ENCODE measurements at places on chromosomes 11 and 22.

DNA sequence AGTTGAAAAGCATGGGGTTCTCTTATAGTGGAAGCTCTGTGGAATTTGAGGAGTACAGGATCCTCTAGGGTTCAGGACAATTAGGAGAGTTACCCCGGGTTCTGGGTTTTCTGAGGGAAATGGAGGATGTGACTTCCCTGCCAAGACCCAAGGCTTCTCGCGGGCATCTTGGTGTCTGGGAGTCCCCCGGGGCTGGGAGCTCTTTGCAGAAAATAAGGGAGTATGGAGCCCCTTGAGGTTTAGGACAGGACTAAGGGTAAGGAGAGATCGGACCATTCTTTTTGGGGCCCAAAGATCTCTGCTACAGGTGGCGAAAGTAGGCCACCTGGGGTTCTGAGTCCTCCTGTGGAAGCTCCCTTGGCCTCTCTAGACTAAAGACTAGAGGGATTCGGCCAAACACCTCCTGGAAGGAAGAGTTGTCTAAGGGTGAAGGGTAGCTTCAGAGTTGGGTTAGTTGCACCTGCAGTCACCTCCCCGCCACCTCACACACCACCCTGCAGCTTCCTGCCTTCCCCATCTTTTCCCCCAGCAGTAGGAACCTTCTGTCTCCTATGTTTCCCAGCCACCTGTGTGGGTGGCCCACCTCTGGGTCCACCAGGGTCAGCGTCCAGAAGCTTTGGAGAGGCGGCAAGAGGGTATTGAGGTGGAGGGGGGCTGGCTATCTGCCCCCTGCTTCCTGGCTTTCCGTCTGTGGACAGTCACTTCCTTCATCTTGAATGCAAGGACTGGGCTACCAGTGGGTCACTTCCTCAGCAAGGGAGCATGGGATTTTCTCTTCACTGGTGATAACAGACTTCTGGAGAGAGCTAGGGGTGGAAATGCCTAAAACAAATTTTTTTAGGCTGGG is 908 bp downstream of the LIMK2 start:
- DNase-seq: no peak

DNA sequence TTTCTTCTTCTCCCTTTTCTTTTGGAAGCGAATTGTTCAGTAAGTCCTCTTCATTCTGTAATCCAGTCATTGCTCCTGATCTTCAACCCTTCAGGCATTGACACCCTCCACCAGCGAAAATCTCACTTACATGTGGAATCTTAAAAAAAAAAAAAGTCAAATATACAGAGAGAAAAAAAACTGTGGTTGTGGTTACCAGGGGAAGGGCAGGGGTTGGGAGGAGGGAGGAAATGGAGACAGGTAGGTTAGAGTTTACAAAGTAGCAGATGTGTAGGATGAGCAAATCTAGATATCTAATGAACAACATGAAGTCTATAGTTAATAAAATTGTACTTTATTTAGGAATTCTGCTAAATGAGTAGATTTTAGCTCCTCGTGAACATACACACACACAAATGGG is 17.7 kb upstream of the TMEM123 start:
- DNase-seq: peak; percentile 14

- DNase-seq: no peak
These were observed 33.8 kb downstream of the PPIL2 start for GRCh38 chr22:21699643-21700042.

GRCh38 chr11:68315171-68315920 is 3.0 kb downstream of the LRP5 start:
- no peak for DNase-seq

DNA sequence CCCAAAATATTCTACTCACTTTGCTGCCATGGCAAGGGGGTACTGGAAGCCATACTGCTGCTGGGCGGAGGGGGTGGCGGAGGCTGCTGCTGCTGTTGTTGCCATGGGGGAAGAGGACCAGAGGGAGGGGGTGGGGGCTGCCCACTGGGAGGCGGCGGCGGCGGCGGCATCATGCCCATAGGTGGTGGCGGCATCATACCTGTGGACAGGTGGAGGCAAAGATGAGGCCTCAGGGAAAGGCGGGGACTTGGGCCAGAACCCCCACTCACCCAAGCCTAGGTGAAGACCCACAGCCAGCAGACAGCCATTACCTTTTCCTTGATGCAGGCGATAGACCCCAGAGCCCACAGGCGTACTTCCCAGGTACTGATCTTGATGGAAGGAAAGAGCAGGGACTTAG is 7.1 kb upstream of the PYGM start:
- no peak for DNase-seq

DNA sequence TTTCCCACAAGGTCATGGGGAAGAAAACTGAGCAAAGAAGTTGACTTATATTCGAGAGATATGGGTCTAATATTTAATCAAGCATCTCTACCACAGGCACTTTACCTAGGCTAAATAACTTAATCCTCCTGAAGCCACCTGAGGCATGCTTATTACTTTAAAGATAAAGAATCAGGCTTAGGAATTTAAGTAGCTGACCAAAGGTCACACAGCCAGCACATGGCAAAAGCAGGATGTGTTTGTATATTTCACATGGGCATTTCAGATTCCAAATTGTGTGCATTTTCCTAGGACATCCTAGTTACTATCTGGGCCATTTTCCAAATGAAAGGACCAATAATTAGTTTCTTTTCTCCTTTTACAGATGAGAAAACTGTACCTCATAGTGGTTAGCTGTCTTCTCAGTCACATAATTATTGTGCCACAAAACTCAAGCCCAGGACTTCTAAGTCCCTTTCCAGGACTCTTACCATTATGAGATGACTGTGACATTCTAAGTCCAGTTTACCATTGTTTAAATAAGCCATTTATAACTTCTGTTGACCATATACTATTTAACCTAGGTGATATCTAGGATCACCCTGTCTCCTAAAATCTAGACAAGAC is 112.1 kb upstream of the ZC3H12C start:
- DNase-seq: no peak

DNA sequence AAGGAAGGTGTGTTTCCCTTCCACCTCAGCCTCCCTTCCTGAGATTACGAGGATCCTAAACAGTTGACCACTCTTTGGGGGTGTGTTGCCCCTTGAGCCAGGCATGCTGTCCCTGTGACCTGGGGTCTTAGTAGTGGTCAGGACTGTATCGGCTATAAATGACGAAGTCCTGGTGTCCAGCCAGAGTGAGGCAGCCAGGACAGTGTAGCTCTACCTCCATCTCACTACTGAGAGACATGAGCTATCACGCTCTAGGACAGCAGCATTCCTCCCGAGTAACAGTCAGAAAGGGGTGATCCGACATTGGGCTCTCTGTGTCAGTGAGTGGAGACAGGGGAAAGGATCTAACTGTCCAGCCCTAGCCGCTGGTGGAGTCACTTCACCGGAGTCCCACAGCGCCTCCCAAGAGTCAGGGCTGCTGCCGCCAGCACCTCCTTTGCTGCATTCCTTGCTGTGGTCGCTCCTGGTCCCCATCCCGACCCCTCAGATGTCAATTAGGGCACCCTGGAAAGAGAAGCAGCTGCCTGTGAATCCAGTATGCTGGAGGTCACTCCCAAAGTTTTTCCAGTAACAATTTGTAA is 3.3 kb upstream of the B3GNT6 start:
- DNase-seq: no peak

- no peak for DNase-seq
These were observed 8.6 kb downstream of the TCN1 start for GRCh38 chr11:59857439-59858434.

- no peak for DNase-seq
These were observed 44.7 kb upstream of the MTMR2 start for GRCh38 chr11:95968585-95968984.

Data from activated T-cell treated with anti-CD3 and anti-CD28 coated beads for 1 hour (primary cell).